ENCODE measurements at places on chromosomes 16 and 17. TPM values are rescaled to one million over a fixed set of nuclear protein-coding genes. Genes with fewer than 3 reads are reported as not detected.

The CHD9NB gene
- total RNA-seq, result 1.1 TPM

The HAS3 gene
- total RNA-seq, result 0.28 TPM

The SBK1 gene
- under 0.01 TPM for total RNA-seq

The OR3A3 gene
- total RNA-seq, result not detected

The CACNG1 gene
- not detected for total RNA-seq

The CBX2 gene
- 2.2 TPM for total RNA-seq

The TBKBP1 gene
- 3.6 TPM for total RNA-seq

The CRYM gene
- not detected for total RNA-seq

The CARHSP1 gene
- total RNA-seq, result 138 TPM

The CCDC78 gene
- 0.56 TPM for total RNA-seq
